ENCODE measurements at places on chromosomes 5 and 9.

GRCh38 chr9:100698945-100699344 lies 121.1 kb downstream of the CAVIN4 start:
- no peak for DNase-seq

DNA sequence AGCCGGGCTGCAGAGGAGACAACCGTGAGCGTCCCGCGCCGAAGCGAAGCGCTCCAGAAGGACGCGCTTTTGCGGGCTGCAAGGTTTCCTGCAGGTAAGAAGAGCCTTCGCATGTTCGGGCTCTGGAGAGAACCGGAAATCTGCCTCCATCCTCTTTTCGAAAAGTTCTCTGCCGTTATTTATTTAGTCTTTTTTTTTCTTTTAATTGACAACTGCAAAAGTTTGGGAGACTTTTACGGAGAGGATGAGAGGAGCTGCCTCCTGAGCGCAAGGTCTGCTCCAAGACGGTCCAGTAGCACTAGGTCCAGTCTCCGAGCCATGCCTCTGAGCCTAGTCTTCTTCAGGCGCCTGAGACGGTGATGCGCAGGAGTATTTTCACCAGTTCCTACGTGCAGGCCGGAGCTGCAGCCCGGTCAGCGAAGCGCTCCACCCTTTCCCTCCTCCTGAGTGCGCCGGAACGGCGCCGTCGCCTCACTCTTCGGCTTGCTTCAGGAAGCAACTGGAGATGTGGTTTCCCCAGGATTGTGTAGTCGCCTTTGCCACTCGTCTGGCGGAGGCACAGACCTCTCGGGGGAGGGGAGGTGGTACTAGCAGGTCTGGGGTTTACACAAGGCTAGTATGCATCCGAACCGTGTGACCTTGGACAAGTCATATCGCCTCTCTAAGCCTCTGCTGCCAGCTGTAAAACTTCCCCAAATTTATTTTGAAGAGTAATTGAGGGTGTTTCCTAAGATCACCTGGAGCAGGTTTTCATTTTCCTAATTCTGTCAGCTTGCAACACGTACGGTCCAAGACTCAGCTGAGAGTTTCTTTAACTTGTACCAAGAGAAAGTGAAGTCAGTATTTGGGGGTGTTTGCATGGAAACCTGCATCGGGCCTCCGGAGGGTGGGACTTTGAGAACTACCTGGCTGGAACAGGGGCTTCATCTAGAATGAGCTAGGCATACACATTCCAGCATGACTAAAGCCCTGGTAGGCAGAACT lies 4.5 kb downstream of the POU4F3 start:
- DNase-seq, result no peak

GRCh38 chr5:72785801-72786200 lies 30.7 kb upstream of the TNPO1 start:
- DNase-seq, result no peak

DNA sequence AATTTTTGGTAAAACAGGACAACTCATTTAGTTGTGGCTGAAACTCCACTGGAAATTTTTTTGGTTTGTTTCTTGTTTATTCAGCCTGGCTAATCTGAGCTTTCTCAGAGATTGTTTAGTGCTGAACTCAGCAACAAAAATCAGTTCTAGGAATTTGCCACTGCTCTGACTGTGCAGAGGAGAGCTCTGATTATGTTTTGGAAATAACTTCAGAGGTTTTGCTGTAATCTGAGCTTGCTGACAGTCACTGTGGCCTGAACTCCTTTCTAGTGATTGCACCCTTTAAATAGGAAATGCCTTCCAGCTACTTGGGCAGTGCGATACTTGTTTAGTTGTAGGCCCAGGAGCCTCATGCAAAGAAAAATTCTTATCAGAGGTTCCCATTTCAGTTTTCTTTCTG lies 60.2 kb downstream of the OSTF1 start:
- DNase-seq, result no peak

GRCh38 chr5:141560151-141560550 lies 58.6 kb downstream of the DIAPH1 start:
- DNase-seq, result no peak

DNA sequence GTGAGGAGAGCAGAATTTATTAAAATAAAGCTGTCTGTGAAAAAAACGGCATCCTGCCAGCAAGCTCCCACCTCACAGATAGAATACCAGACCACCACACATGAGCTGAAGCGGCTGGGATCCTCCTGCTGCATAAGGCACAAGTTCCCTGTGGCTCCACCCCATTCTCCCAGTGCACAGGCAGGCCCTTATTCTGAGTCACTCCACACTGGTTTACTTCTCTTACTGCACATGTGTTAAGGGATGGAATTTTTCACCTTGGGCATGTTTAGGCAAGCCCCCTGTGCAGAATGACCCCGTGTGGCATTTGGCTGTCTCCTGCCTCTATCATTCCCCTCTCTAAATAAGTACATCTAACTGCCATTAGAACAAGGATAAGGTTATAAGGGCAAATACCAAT lies 115.0 kb upstream of the ELAVL2 start:
- DNase-seq, result no peak

- DNase-seq, result no peak
Measured at GRCh38 chr5:6328173-6328572, 50.2 kb downstream of the MED10 start.

DNA sequence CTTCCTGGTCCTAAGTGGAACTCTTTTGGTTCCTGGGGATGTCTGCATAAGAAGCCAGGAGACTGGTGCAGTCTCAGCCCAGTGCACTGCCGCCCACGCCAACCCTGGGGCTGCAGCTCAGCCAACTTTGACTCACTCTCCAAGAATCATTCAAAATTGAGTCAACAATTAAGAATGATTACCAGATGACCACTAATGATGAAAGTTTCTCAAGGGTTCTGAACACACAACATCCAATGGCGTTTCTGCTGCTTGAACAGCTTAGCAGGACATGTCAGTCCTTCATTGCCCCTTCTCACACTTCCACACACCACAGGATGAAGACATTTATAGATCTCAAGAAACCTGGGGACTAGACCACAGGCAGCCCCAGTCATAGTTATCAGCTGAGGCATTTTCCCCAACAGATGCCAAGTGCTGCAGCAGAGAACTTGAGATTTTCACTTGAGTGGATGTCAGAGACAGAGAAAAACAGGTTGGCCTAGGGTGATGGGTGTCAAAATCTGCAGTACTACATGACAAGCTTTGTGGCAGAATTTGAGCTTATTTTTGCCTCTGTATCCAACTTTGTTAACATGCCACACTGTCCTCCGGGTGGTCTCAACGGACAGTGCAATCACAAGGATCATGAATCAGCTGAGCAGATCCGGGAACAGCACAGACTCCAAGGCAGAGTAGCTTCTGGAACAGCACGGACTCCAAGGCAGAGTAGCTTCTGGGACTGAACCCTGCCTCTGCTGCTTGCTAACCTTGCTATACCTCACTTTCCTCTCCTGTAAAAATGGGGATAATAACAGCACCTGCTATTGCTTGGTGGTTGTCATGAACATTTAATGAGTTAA lies 356.1 kb downstream of the SPOCK1 start:
- no peak for DNase-seq

- DNase-seq, result no peak
Measured at GRCh38 chr5:90941002-90941720, 382.6 kb downstream of the ADGRV1 start.

- peak; percentile 28 for DNase-seq
Measured at GRCh38 chr9:126523611-126524111, 90.1 kb upstream of the LMX1B start.

DNA sequence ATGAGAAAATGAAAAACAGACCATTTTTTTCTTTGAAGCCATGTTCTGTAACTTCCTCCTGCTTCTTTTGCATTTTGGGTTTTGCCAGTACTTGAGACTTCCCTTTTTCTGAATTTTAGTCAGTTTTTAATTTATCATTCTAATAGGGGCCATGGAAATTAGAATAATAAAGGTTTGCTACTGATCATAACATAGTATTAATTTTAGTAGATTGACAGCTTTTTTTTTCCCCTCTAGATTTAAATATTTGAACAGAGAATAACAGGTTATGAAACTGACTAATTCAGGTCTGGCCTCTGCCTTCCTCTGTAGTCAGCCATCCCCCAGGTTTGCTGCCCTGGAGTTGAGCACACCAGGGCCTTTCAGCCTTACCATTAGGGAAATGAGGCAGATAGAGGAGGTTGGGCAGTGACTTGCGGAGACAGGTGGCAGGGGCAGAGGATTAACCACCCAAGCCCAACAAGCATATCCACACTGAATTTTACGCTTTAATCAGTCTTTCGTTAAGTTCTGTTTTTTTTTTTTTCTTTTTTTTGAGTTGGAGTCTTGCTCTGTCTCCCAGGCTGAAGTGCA lies 80.1 kb upstream of the TNFAIP8 start:
- peak; percentile 16 for DNase-seq

DNA sequence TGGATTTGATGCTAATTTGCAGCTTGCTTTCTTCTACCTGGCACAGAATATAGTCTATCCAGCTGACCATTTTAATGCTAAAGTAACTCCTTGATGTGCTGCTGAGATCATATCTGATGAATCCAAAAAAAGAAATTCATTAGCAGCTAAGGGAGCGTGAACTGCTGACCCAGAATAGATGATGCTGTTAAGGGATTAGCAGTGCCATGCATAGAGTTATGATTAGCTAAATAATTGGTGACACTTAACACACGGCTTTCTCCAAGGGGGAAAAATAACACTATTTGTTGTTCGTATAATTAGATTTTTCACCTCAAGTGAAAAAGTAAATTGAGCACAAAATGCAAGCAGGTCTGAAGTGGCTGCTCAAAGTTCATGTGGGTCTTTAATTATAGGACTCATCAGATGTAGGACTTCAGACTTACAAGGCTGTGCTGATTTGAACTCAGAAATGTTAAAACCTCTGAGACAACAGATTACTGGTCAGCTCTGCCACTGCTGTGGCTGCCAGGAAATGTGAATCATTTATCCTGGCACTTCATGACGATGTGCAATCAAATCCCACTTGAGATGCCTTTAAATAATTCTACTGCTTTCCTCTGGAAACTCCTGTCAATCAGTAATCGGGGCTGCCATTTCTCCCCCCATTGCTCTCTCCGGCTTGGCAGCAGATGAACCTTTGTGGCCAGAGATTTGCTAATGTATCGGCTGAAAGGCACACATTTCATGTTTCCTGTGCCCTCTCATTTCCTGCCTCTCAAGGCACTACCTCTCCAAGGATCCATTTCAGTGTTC lies 291.6 kb upstream of the C9orf72 start:
- no peak for DNase-seq

DNA sequence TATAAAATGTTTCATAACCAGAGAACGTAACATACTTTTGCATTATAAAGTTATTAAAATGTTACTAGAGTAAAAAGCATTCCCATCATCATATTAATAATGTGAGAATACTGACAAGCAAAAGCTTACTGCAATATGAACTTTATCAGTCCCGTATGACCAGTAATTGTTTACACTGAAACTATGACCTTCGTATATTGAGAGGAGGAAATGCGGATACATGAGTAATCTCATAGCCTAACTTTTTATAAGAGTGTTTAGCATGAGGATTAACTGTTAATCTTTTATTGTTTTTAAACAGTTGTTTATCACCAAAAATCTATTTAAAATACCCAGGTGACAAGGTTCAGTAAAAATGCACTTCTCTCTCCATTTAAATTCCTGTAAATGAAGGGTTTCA lies 272.4 kb downstream of the SLF1 start:
- no peak for DNase-seq

GRCh38 chr9:134440636-134441226 lies 114.5 kb downstream of the RXRA start:
- DNase-seq, result no peak

DNA sequence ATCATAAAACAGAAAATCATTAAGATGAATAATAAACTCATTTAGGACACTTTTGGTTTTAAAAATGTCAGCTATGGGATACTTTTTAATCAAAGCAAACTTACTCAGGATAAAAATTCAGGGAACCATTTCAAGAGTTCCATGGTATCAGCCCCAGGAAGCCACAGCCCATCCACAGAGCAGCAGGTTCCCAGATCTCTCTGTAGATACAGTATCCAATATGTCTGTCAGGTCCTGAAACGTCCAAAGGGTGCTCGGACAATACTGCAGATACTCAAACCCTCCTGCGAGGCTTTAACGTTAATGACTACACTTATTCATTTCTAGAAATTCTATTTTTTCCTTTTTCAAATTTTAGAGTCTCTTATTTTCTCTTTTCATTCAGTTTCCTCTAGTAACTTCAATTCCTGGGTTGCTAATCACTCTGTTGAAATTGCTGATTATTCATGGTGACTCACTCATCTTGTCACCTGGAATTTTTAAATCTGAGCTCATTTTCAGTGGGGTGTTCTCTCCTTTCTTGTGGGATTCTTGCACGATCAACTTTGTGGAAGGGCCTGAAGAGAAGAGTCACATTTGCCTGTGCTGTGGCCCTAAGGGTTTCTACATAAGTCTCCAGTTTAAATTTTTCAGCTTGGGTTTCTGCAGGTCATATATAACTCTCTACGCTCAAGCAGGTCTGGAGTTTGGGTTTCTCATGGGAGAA lies 435.8 kb downstream of the CTNND2 start:
- DNase-seq, result no peak

- no peak for DNase-seq
Measured at GRCh38 chr9:123784518-123784917, 145.4 kb downstream of the DENND1A start.
